ENCODE measurements at places on chromosomes 7 and 10.

GRCh38 chr10:86644794-86645445 lies 9.4 kb upstream of the OPN4 start:
- DNase-seq: no peak

GRCh38 chr10:88428442-88428841 lies 154.7 kb downstream of the RNLS start:
- DNase-seq: no peak

- no peak for DNase-seq
Measured at GRCh38 chr7:147400925-147401324, 1189.6 kb upstream of the C7orf33 start.

- no peak for DNase-seq
Measured at GRCh38 chr7:116741625-116742316, 69.8 kb downstream of the MET start.

GRCh38 chr7:44152971-44153947 lies 12.1 kb upstream of the MYL7 start:
- DNase-seq: no peak

DNA sequence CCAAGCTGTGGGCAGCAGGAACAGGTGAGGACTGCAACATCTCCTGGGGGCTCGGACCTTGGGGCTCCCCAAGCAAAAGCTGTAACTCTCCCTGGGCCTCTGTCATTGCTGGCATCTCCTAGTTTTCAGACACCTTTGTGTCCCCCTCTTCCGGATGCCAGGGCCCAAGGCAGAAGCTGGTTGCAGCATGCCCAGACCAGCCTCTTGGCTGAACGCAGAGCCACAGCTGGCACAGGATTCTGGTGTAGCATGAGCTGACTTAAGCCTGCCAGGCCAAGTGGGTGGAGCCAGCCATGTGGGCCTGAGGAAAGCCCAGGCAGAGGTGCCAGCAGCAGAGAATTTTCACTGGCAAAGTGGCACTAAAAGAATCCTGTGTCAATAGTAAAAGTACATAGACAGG lies 43.5 kb downstream of the ZWINT start:
- DNase-seq: no peak

- no peak for DNase-seq
Measured at GRCh38 chr10:8815969-8816368, 761.5 kb downstream of the GATA3 start.

DNA sequence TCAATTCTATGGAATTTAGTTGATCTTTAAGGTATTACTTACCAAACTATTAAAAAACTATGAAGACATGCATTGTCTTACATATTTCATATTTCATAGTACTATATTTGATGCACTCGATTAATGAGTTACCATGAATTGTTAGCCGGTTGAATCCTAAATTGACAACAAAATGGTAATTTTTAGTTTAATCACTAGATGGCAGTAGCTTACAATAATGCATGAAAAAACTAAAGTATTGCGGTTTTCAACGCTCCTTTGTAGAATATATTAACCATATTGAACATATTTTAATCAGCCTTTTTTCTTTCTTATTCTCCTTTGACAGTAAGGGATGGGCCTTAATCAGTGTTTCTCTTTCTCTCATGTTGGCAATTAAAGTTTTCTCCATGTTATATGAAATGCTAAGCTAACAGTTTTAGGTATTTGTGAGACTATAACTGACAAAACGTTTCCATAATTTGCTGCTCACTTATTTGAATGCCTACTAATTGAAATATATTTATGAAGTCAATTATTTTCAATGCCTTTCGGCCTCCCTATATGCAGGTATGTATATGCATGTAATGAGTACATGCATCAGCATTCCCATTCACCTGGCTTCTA lies 48.5 kb upstream of the ARL4A start:
- DNase-seq: peak; percentile 35

DNA sequence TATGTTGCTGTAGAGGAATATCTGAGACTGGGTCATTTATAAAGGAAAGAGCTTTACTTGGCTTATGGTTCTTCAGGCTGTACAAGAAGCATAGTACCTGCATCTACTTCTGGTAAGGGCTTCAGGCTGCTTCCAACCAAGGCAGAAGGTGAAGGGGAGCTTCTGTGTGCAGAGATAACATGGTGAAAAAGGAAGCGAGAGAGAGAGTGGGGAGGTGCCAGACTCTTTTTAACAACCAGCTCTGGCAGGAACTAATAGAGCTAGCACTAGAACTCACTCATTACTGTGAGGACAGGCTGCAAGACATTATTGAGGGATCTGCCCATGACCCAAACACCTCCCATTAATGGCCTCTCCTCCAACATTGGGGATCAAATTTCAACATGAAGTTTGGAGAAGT lies 94.5 kb downstream of the KIF20B start:
- no peak for DNase-seq
